ENCODE measurements at places on chromosomes 2 and 18.
A peak's percentile ranks its signal among the peaks of the same experiment; 100 is the strongest.

DNA sequence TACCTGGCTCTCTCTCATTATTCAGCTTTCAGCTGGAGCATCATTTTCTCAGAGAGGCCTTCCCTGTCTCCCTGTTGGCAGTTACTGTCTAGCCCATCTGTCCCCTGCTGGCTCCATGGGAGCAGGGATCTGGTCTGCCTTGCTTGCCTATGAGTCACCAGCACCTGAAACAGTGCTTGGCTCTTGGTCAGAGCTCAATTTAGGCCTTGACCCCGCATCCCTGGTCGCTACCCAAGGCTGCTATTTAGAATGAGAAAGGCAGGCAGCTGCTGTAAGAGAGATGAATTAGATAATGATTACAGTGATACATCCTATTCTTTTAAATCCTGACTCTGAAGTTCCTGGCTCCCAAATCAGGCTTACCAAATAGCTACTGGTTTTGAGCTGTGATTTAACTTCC is 32.9 kb downstream of the KCNE4 start:
- DNase-seq: no peak

DNA sequence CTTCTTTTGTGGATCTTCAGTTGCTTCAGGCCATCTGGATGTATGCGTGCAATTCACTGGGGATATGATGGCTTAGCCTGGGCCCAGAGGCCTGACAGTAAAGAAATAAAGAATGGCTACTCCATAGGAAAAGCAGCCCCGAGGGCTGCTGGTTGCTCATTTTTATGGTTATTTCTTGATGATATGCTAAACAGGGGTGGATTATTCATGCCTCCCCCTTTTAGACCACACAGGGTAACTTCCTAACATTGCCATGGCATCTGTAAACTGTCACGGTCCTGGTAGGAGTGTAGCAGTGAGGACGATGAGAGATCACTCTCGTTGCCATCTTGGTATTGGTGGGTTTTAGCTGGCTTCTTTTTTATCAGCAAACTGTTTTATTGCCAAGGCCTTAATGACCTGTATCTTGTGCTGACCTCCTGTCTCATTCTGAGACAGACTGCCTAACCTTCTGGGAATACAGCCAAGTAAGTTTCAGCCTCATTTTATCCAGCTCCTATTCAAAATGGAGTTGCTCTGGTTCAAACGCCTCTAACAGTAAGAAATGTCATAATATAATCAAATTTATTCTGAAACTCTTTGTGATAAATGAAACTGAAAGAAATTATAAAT is 60.5 kb downstream of the DSEL start:
- DNase-seq: no peak

DNA sequence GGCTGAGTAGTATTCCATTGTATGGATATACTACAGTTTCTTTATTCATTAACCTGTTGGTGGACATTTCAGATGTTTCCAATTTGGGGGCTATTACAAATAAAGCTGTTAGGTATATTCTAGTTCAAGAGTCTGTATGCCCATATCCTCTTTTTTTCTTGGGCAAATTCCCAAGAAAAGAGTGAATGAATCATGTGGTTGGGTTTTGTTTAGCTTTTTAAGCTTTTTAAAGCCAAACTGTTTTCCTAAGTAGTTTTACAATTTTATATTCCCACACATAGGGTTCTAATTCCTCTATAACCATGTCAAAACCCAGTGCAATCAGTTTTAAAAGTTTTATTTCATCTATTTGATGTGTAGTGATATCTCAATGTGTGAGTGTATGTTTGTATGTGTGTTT is 44.9 kb upstream of the BAZ2B start:
- DNase-seq: no peak

GRCh38 chr2:208406474-208407451 is at the start of gene PTH2R:
Gene PTH2R, plus strand, starts transcription at chr2:208406792. Its CDS starts 252 bp downstream, at chr2:208407044.
- DNase-seq: peak; percentile 84

DNA sequence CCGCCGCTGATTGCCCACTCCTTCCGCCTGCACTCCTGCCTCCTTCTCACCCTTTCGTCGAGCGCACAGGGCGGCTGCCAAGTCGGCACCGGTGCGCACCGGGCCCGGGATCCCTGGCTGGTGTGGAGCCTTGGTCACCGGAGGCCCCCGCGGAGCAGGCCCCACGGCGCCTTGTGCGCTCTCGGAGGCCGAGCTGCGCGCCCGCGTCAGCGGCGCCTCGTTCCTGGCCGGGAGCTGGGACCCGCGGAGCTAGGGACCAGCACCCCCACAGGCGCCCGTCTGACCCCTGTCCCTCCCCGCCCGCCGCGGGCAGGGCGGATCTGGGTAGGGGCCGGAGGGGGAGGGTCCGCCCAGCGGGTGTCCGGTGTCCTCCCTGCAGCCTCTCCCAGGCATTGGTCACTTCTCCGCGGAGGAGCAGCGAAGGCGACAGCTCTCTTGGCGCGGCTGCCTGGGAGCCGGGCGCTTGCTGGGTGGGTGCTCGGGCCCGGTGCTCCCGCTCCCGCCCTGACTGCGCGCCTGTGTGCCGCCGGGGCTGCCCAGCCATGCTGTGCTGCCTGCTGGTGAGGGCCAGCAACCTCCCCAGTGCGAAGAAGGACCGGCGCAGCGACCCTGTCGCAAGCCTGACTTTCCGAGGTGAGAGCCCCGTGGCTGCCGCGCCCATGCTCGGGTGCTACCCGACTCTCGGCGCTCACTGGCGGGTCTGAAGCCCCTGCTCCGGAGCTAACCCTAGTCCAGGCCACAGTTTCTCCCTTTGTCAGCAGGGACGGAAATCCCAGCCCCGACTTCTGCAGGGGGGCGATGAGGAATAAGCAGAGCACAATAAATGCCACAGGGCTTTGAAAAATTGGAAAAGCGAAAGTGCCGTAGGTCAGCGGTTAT is 13.2 kb downstream of the DYSF start:
- no peak for DNase-seq

GRCh38 chr2:29520001-29520400 is 401.4 kb downstream of the ALK start:
- DNase-seq: no peak

GRCh38 chr2:208648368-208648767 is 241.8 kb downstream of the PTH2R start:
- DNase-seq: no peak

DNA sequence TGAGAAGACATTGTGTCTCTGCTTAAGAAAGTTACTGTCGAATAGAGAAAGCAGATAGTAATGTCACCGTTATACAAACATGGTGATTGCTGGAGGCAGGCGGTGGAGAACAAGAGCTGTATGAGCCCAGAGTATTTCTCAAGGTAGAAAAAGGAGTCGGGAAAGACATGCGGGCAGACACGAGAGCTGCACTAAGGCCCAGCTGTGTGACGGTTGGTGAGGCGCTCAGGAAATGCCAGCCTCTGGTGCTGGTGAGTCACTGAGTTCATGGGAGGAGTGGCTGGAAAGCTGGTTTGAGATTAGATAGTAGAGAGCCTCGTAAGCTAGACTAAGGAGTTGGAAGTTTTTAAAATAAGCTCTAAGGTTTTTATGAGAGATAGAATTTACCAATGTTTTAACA is 390.9 kb upstream of the TRIB2 start:
- DNase-seq: no peak

DNA sequence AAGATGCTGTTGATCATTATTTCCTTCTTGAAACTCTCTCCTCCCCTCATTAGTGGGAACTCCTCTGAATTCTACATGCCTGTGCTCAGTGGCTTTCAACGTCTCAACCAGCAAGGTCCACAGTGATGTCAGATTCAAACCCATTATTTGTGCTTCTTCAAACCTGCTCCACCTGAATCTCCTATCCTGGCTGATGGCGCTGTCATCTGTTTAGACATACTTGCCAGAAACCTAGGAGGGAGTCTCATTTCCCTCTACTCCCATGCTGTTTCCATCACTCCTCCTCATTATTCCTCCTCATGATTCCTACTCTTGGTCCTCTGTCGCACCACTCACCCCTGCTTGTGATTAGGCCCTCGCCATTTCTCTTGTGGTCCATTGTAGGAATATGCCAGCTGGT is 2.9 kb upstream of the LPIN2 start:
- no peak for DNase-seq

DNA sequence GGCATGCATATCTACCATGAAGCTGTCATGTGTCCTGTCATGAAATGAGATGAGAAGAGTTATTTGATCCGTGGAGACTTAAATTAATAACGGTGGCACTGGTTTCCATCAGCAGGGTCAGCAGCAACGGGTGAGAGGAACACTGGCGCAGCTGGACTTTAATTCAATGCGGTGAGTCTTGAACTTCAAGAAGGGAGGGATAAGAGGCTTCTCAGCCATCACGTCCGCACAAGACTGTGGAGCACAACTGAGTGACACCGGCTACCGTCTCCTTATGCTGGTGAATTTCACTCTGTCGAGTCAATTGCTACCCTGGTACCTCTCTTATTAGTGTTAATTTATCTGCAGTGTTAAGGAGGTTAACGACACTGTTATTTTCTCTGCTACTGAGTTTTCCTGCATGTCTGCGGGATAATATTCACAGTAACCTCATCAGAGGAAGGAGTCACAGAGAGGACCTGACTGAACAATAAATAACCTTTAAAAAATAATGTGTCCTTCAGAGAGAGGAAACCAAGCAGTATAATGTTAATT is 236.8 kb downstream of the EPHA4 start:
- DNase-seq: no peak

- no peak for DNase-seq
Observed at GRCh38 chr2:162888652-162889051, 50.1 kb upstream of the KCNH7 start.

GRCh38 chr2:120870467-120870788 is 134.8 kb downstream of the GLI2 start:
- DNase-seq: no peak

DNA sequence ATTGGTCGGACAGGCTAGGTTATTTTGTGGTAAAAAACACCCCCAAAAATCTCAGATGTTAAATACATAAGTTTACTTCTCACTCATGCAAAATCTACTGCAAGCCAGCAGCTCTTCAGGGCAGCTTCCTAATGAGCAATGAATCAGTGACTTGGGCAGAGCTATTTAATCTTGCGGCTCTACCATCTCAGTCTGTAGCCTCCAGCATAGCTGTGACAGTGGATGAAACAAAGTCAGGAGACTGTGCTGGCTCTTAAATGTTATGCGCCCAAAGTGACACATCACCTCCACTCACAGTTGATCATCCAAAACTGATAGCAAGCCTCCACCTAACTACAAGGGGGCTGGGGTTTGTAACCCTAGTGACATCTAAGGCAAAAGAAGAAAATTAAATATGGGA is 571.9 kb downstream of the METTL4 start:
- no peak for DNase-seq

DNA sequence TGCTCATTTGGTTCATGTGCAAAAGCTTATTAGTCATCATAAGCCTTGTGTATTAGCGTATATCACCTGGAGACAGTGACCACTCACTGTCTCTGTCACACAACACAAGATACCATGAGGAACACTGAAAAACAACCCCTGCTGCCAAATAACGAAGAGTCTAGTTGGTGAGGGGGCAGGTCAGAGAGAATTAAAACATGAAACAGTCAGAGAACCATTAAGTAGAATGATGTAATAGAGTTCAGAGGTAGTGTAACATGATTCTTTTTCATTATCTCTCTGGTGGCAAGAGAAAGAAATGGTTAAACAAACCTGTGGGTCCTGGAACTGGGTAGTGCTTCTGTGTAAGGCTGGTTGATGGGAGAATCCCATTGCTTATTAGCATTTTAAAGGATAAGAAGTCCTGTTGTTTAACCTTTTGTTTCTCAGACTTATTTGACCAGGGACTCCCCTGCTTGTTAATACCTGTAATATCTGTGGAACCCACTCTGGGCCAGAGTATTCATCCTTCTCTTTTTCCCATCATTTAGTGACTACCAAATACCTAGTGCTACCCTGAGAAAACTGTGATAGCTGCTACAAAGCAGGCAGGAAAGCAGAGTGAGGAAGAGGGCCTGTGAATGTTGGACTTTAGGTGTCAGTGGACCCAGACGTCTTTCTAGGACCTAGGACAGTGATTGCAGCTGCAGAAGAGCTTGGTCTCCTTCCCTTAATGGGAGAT is 38.0 kb downstream of the PTRHD1 start:
- no peak for DNase-seq

DNA sequence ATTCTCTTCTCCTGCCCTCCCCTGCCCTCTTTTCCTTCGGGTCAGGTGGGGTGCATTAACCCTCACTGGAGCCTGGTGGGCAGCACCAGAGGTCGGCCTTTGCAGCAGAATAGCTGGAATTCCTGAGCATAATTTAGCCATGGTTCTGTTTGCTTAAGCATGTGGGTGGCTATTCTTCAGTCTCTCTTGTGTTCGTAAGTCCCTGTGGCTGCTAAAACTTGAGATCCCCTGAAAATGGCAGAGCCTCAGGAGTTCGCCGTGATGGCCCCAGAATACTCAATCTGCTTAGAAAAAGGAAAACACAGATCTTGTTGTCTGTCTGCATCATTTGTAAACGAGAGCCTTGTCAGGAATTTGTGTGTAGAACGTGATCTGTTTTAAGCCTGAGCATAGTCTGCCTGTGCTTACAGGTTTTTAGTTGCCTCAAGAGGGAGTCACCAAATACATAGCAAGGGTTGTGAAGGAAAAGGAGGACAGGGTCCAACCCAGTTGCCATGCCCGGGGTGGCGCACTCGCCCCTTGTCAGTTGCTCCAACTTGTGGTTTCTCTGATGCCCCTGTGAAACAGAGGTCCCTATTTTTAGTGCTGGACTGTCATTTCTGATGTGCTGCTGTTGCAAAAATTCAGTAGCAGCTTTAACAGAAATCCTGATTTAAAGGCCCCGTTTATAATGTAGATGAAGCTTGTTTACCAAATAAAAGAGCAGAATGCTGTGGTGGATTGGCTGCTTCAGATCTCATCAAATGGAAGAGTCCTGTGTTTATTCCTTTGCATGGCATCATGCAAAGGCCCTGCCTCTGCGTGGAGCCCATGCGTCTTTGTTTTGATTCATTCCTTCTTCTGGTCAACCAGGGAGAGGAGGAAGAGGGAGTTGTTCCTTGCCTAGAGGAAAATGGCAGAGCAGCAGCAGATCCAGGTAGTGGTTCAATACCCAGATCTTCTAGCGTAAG is 74.8 kb downstream of the WDSUB1 start:
- DNase-seq: no peak

GRCh38 chr2:129281791-129282530 is 697.5 kb upstream of the RAB6C start:
- no peak for DNase-seq

- DNase-seq: peak; percentile 9
Observed at GRCh38 chr2:11082880-11083279, 72.4 kb upstream of the SLC66A3 start.

DNA sequence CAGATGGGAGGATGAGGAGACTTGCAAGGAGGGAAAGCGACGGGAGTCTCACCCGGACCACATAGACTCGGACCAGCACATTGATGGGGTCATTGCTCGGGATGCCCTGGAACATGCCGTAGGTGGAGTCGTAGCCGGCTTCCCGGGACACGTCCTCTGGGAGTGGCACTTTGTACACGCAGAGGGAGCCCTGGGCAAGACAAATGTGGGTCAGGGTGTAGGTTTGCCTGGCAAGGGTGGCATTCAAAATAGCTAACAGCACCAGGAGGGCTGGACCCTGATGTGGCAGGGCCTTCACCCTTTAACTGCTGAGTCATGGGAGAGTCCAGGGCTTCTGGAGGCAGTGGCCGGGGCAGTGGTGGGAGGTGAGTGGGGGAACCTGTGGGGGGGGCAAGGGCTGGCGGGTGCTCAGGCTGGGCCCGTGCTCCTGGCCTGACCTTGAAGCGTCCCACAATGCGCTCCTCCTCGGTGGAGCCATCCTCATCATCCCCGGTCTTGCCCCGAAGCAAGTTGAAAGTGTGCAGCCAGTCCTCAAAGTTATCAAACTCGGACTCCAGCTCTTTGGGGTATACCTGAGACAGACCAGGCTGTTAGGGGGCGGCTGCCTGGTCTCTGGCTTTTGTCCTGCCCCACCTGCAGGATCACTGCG is 11.1 kb downstream of the OTOF start:
- no peak for DNase-seq

GRCh38 chr2:103527278-103527677 is 765.4 kb downstream of the TMEM182 start:
- no peak for DNase-seq
